ENCODE measurements at places on chromosomes 3 and 15.

GRCh38 chr3:154786724-154787123, 293.4 kb upstream of the MME start:
- no peak for DNase-seq

DNA sequence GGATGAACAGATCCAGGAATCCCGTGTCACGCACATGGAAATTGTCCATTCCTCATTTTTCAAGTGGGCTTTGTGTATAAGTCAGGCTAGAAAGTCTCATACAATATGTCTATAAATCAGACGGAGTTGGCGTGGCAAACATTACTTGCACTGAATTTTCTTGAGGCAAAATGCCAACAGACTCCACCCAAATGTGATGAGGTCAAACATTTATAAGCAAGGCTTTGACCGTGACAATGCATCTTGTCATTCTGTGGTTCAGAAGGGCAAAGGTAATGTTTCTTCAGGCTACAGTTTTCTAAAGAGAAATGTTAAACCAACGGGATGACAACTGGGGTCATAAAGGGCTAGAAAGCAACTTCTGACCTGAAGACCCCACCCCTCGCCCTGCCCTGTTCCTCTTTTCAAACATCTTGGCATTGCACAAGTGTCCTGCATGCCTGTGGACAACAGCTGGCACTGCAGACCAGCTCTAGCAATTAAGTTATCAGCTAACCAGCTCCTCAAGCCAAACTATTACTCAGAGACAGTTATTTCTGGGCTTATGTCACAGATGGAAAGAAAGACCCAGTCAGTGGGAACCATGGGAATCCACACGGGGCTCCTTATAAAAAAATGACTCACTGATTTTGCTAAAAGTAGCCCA, 36.5 kb upstream of the SPTBN5 start:
- DNase-seq: no peak

DNA sequence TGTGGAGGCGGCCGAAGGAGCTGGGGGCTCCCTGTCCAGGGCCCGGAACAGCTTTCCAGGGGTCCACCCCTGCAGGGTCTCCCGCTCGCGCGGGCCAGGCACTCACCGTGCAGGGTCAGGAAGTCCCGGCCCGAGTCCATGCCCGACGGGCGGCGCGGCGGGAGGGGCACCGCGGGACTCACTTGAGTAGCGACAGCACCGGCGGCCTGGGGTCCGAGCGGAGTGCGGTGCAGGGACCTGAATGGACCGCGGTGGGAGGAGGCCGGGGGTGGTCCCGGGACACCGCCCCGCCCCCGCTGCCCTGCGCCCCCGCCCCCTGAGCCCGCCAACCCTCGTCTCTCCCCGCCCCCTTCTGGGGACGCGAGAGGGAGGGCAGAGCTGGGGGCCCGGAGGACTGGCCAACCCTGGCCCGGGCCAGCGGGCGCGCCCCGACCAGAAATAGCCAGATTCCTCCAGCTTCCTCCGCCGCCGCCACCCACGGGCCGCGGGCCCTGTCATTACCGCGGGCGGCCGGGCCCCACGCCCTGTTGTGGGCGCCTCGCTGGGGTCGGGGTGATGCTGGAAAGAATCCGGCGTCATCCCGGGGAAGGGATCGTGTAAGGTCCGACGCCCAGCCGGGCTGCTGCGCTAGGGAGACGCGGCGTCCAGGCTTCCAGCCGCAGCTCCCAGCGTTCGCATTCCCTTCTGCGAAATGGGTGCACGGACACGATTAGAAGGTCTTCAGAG, at the start of gene PLCD1:
TSS of gene PLCD1 (minus strand) at position 243 of the 726 bp plus-strand sequence. CDS start at position 140, 103 bp downstream.
- DNase-seq: peak; percentile 68

GRCh38 chr3:127984241-127984975, 67.8 kb upstream of the SEC61A1 start:
- DNase-seq: no peak

DNA sequence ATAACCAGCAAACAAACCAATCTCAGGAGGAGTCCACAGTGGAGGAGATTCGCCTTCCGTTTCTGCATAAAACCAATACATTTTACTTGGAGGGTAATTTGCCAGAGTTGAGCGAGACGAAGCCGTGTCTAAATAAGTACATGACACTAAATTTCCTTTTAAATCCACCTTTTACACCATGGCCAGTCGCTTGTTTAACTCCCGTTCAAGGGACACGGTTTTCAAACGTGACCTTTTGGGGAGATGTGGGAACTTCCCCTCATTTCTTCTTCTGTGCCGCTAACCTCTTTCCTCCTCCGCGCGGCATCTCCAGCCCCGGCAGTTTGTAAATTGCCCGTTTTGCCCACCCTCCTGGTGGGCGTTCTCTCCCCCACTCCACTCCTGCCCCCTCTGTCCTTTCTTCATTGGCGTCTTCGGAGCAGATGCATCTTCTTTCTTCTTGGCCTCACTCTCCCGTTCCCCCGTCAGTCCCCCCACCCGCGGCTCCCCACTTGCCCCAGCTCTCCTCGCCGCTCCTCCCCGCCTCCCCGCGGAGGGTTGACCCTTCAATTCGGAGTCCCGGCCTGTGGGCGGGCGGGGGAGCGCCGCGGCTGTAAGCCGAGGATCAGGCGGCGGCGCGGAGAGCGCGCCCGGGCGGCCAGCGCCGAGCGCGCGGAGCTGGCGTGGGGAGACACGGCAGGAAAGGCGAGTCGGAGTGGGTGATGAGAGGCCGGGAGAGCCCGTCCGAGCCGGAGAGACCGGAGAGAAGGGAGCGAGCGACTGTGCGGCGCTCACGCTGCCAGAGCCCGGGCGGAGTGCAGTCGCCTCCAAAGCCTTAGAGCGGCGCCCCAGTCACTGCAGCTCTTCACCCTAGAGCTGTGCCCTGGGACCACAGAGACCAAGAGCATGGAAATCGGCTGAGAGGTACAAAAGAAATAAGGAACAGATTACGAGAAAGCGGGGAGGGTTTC, at the start of gene NLGN1:
TSS of gene NLGN1 (plus strand) at position 584 of the 950 bp plus-strand sequence.
- DNase-seq: no peak

GRCh38 chr15:36428102-36428845, 151.2 kb upstream of the CDIN1 start:
- no peak for DNase-seq

GRCh38 chr3:43949594-43949993, 258.9 kb downstream of the ABHD5 start:
- no peak for DNase-seq

DNA sequence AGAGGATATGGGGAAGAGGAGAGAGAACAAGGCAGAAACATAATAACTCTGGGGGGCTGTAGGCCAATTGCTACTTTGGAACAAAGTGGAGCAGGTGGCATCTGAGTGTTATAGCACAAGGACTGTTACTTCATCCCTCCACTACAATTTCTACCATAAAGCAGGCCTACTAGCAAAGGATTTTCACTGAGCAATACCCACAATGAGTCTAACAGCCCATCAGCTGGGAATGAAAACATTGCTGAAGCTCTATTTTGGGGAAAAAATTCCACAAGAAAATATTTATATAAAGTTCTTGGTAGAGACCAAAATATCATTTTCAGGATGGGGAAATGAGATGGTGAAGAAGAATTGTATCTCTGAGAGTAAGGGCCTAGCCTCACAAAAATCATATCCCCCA, 3.6 kb upstream of the SHC4 start:
- DNase-seq: no peak

DNA sequence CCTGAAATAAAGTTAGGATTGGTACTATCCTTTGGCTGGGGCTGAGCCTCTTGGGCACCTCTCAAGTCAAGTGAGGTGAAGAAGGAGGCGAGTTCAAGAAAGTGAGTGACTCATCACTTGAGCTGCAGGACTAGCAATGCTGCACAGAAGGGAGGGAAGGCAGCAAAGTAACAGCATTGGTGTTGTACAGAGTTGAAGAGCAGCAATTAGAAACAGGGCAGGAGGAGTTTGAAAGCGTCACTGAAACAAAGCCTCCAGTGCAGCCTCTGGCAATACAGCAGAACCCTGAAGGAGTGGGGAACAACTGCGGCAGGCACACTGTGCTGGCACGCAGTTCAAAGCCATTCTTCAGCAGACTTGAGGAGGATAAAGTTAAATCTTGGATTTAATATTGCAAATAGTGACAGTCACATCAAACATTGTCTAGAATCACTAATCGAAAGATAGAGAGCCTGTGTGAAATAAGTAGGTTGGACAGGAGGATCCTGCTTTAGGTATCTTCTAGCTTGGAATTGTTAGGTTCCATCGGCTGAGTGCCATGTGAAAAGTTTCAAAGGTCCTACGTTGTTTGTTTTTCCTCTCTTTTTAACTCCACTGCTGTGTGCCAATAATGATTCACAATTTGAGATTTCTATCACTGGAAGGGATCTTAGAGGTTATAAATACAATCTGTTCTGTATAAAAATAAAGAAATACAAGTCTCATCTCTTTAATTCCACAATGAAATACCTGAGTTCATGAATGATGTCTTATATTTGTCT, 479.8 kb downstream of the NAALADL2 start:
- peak; percentile 51 for DNase-seq

GRCh38 chr3:187617213-187617612, 53.0 kb downstream of the SST start:
- DNase-seq: no peak

GRCh38 chr3:185024406-185024805, 128.5 kb downstream of the C3orf70 start:
- DNase-seq: no peak

DNA sequence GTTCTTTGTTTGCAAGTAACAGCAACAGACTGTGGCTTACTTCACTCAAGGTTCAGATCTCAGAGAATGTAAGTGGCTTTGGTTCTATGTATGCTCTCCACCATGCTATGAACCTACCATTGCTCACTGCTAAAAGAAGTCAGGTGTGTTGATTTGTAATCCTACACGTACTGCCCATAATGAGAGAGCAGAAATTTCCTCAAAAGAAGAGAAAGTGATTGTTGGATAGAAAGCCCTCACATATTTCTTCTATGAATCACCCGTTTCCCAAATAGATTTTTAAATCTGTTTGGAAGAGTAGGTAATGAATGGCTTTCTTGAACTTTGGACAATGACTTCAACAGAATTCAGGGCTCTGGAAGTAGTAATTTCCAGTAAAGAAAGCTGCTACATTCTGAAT, 565.4 kb downstream of the ROBO2 start:
- no peak for DNase-seq

DNA sequence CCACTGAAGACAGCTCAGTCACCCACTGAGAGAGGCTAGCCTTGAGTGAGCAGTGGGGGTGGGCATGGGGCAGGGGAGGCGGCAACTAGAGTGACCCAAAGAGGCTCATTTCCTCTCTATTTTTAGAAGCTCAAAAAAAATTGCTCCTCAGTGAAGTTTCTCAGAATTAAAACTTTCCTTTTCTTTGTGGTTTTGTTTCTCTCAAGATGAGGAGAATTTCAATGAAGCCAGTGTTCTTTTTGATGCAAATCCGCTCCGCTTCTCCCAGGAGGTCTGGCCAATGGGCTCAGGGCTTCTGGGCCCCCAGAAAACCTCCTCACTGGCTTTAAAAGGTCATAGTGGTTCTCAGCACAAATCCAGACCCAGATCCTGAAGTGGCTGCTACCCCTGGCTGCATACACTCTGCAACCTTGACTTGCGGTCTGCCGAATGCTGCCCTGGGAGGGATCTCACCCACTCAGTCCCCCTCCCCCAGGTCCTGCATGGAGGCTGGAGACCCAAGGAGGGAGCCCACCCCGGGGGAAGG, at the start of gene ACSBG1:
TSS of gene ACSBG1 (minus strand) at position 51 of the 526 bp plus-strand sequence. CDS start 64 bp downstream, outside the sequence.
- no peak for DNase-seq

DNA sequence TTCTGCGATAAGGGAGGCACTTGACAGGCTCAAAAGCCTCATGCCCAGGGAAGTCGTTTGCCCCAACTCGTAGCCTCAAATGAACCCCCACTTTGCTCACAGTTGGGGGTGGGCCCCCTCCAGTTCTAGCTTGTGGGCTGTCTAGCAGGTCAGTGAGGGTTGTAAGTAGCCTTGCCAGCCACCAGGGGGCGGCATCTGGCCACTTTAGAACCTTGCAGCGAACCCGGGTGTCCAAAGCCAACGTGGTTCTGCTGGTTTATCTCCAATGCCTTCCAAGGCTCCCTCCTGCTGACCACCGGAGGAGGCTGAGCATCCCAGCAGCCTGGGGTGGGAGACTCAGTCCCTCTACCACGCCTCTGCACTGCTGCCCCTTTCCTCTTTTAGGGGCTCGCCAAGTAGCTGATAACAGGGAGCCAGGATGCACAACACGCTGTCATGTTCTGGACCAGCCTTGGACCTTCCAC, 9.2 kb upstream of the RBSN start:
- DNase-seq: peak; percentile 80

DNA sequence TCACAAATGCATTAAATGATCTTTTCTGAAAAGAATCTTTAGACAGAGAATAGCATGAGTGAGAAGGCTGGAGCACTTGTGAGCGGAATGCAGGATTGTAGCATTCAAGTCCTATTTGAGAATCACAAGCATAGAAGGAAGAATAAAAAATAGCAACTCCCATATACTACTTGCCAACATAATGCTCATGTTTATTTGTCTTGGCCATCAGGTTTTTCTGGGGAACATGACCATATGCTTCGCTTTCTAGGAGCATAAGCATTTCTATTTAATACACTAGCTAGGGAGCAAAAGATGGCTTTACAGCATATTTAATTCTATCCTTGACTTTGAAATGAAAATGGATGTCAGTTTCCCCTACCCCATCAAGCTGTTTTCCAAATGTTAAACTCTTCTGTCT, 170.3 kb upstream of the MITF start:
- no peak for DNase-seq

DNA sequence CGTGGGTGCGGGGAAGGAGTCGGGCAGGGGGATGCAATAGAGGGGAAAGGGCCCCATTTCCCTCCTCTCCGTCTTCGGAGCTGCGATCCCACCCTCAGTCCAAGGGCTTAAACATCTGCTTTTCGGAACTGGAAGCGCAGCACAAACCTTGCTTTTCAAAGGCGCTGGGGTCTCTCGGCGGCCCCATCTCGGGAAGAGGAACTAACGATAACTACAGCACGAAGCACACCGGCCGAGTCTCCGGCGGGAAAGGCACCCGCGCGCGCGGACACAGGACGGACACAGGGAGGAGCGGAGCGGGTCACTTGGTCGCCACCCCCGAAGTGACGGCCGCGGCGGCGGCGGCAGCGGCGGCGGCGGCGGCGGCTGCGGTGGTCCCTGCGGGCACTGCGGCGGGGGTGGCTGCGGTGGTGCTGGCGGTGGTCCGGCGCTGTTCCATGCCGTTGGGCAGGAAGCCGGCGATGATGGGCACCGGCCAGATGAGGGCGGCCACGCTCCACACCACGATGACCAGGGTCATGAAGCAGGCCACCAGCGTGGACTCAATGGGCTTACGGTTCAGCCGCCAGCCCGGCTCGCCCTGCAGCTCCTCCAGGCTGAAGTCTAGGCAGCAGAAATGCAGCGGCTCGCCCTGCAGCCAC, 1.1 kb downstream of the TMEM158 start:
- DNase-seq: peak; percentile 85

DNA sequence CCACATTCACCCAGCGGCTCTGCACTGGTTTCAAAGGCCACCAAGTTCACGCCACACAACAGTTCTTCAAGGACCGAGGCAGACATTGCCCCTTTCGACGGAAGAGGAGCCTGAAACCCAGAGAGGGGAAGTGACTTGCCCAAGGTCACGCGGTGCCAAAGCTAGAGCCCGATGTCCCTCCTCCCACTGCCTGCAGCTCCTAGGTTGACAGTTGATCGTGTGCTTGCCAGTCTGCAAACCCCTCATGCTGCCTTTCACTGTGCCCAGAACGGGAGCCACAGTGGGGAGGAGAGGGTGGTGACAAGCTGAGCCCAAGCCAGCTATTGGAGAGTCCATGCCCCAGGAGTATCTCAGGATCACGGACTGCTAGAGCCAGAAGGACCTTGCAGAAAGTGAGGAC, 230.9 kb downstream of the XXYLT1 start:
- no peak for DNase-seq
